Activated CD8-positive, alpha-beta memory T cell treated with anti-CD3 and anti-CD28 coated beads, Interleukin-2, amount 10 ng/mL, durations not matched to agents 7 days and 5 days (primary cell): ENCODE measurements at places on chromosomes 5 and 9.

DNA sequence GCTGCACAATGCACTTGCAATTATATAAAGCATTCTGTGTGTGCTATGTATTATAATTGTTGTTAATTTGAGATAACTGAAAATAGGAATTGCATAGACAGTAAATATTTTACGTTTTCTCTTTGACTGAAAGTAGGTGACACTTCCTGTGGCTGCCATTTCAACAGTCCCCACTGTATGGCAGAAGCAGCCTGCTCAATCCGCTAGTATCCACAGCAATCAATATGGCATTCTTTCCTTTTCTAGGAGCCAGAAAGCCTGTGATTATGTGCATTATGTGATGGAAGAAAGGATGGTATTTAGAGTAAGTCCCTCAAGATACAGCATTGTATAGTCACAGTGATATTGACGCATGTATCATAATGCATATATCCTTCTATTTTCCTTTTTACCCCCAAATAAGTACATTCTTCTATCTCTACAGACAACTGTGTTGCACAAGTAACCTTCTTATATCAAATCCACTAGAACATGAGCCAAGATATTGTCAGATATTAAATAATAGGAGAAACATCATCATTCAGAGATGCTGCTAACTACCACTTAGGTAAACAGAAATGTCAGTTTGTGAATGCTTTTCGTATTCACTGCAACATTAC is 59.7 kb downstream of the CARTPT start:
- no peak for DNase-seq

GRCh38 chr5:138573949-138574670 is 1.1 kb downstream of the HSPA9 start:
- DNase-seq, result no peak

- no peak for DNase-seq
Observed at GRCh38 chr9:103649086-103649485, 445.0 kb upstream of the SMC2 start.

GRCh38 chr5:460273-460625 is 17.3 kb downstream of the EXOC3 start:
- no peak for DNase-seq

DNA sequence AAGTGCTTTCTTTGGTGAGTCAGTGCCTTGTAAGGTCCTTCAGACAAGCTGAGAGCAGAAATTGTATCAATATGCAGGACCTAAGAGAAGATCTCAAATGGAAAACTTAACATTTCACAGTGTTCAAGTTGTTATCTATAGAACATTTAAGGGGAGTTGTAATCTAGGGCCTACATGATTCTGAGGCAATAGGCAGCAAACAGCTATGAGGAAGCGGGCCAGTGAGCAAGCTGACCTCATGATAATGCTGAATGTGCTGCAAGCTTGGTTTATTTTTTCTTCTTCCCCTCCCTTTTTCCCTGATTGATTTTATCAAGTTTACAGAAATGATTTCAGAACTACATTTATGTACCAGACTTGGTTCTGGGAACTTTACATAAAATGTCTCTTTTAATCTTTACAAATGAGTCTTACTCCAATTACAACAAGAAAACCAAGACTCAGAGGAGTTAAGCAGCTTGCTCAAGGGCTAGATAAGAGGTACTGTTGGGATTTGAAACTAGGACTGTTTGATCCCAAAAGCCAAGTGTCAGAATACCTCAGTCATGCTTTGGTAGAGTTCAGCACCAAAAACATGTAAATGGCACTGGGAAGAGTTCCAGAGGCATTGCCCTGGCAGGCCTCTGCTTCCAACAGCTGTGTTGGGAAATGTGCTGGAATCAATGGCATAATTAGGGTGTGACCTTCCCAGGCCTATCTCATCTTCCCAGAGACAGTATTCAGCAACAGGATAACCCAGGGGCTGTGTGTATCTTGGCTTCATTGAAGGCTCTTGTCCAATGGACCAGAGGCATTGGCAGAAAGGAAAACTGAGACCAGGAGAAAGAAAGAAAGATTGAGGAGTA is 130.1 kb downstream of the LRRC70 start:
- DNase-seq, result no peak

- DNase-seq, result peak; percentile 48
Observed at GRCh38 chr9:35690614-35691333, 1.0 kb upstream of the TPM2 start.

- no peak for DNase-seq
Observed at GRCh38 chr5:24059006-24059405, 551.6 kb downstream of the PRDM9 start.

GRCh38 chr9:126084008-126084407 is 242.6 kb upstream of the MVB12B start:
- no peak for DNase-seq

DNA sequence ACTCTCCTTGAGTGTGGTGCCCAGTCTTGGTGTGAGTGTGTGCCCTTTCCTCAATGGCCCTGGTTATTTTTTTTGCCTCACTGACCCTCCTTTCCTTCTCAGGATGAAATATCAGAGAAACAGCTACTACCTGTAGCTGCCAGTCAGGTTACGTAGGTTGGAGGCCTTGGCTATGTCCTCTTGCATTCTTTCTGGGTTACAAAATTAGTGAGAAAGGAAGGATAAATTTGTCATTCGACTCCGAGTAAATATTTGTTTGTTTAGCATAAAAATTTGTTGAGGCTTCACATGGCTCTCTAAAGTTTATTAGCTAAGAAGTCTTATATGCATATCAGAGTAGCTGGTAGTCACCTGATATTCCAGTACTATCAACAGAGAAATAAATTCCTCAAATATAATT is 15.4 kb downstream of the MACIR start:
- no peak for DNase-seq

DNA sequence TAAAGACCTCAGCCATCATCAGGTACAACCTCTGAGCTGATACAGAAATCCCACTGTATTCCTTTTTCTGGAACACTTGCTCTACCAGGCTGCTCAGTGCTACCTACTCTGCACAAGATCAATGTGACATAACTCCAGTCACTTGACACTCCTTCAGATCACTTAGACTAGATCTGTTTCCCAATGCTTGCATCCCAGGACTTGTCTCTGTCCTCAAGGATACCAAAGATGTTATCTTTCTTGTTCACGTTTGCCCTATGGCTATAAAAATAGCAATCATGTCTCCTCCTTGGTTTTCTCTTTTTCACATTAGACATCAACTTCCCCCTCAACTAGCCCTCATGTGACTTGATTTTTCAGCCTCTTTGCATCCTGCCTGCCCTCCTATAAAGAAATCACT is 188.1 kb upstream of the PTGER4 start:
- DNase-seq, result no peak

DNA sequence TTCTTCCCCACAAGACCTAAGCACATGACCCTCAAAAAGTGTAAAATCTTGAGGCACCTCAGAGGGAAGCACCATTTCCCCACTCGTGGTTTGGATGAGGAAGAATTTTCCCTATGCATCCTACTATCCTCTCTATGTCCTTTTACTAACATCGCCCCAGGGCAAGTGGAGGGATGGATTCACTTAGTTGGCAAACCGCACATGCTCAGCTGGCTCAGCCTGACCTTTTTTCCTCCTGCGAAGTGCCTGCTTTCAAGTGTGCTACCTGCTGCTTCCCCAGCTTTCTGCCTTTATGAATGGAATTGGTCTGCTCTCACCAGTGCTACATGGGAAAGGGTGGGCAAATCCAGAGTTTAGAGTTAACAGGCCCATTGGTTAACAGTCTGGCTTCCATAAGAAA is 56.6 kb upstream of the IFNK start:
- DNase-seq, result no peak

DNA sequence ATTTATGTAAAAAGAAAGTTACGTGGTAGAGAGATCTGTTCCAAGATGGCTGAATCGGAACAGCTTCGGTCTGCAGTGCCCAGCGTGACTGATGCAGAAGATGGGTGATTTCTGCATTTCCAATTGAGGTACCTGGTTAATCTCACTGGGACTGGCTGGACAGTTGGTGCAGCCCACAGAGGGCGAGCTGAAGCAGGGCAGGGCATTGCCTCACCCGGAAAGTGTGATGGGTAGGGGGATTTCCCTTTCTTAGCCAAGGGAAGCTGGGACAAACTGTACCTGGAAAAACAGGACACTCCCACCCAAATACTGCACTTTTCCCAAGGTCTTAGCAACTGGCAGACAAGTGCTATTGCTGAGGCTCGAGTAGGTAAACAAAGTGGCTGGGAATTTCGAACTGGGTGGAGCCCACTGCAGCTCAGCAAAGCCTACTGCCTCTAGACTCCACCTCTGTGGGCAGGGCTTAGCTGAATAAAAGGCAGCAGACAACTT is 13.1 kb upstream of the HSD17B4 start:
- DNase-seq, result no peak

GRCh38 chr9:131277910-131278701 is 1.8 kb upstream of the FAM78A start:
- DNase-seq, result peak; percentile 88

- DNase-seq, result no peak
Observed at GRCh38 chr5:159095866-159096242, 3.9 kb downstream of the EBF1 start.

- peak; percentile 83 for DNase-seq
Observed at GRCh38 chr9:21591221-21592062, 109.3 kb upstream of the IFNE start.

DNA sequence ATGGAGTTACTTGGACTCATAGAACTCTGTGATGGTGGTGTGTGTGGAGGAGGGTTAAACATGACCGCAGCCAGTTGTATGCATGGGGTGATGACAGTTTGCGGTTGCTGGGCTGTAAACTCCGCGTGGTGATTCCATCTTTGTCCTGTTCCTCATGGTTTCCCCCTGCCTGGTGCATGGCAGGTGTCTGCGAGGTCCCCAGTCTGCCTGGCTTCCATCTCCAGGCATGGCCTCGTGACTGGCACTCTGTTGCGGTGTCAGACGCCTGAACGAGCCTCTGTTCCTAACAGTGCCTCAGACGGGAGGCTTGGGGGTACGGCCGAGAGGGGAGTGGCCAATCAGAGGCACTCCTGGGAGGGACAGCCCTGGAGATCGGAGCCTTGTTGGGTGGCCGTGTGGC is 33.9 kb upstream of the SH3PXD2B start:
- DNase-seq, result no peak

DNA sequence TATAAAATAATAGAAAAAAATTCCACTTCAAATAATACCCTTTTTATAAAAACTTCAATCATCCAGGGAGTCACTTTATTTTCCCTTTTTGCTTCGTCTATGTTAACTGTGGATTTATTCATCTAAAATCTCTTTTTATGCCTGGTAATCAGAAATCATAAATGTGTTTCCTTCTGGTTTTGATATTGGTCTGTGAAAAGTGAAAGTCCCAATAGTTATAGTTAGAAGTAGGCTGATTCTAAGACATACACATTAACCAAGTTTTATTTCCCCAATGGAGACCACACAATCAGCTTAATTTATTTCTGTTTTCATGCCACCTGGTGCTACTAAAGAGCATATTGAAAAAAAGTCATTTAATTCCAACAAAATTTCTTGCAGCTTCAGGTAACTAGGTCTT is 45.7 kb downstream of the ZNF474 start:
- no peak for DNase-seq

- no peak for DNase-seq
Observed at GRCh38 chr9:86979657-86980056, 32.4 kb upstream of the GAS1 start.

GRCh38 chr9:8757881-8758280 is 958.3 kb upstream of the DMAC1 start:
- DNase-seq, result no peak

- DNase-seq, result no peak
Observed at GRCh38 chr5:177610770-177611445, 11.0 kb downstream of the B4GALT7 start.

GRCh38 chr5:168315416-168316138 is 24.1 kb downstream of the WWC1 start:
- no peak for DNase-seq

- DNase-seq, result no peak
Observed at GRCh38 chr5:81773574-81773973, 22.7 kb upstream of the SSBP2 start.

GRCh38 chr5:52996979-52997378 is 7.8 kb downstream of the ITGA2 start:
- no peak for DNase-seq

DNA sequence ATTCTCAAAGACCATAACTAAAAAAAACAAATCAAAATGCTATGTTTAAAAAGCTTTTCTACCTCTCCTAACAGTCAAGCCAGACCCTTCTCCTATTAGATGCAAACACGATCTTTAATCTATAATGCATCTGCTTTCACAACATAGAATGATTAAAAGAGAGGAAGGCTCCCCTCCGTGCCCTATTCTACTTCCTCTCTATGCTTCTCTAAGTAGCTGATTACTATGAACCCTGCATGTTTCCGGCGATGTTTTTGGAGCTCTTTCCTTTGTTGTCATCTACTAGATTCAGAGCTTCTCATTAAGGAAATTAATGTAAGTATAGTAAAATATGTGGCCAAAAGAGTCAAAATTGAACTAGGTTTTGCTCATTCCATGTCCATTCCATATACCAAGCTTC is 29.2 kb upstream of the CEP120 start:
- no peak for DNase-seq

- DNase-seq, result no peak
Observed at GRCh38 chr9:70535546-70536323, 121.3 kb upstream of the KLF9 start.

- DNase-seq, result no peak
Observed at GRCh38 chr9:132211570-132211969, 49.7 kb downstream of the NTNG2 start.

- DNase-seq, result no peak
Observed at GRCh38 chr5:135276151-135276550, 122.9 kb downstream of the MACROH2A1 start.

DNA sequence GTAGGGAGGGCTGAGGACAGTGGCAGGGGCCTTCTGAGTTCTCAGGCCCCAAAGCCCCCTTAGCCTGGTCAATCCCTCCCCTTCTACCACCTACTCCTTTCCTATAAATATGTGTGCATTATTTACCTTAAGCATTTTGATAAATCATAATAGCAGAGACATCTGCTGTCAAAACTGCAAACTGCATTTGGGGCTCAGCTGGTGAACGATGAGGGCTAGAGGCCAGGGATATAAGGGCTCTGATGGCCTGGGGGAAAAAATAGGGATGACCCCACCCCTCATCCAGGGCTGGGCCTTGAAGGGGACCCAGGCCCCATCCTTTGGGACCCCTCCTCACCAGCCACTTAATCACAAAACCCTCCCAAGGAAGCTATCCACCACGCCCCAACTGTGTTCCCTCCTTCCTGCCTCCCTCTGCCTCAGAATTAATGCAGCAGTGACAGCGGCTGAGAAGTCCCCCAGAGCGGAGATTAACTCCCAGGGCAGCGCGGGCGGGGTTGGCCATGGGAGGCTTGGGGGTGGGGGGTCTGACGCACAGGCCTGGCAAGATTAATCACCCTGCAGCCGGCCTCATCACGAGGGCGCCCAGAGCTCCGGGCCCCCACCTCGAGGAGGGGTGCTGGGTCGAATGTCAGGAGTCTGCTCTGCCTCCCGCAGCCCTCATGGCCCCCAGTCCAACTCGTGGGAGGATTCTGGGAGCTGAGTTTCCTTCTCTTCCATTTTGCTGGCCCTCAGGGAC is 42.1 kb downstream of the CXXC5 start:
- no peak for DNase-seq

- no peak for DNase-seq
Observed at GRCh38 chr5:3364433-3364832, 231.2 kb upstream of the IRX1 start.

- DNase-seq, result no peak
Observed at GRCh38 chr5:37886242-37886905, 46.5 kb upstream of the GDNF start.
